ENCODE measurements at places on chromosomes 16 and 17. TPM values are rescaled to one million over a fixed set of nuclear protein-coding genes. Genes with fewer than 3 reads are reported as not detected.
A peak's percentile ranks its signal among the peaks of the same experiment; 100 is the strongest.

Gene STH
- not detected for total RNA-seq

DNA sequence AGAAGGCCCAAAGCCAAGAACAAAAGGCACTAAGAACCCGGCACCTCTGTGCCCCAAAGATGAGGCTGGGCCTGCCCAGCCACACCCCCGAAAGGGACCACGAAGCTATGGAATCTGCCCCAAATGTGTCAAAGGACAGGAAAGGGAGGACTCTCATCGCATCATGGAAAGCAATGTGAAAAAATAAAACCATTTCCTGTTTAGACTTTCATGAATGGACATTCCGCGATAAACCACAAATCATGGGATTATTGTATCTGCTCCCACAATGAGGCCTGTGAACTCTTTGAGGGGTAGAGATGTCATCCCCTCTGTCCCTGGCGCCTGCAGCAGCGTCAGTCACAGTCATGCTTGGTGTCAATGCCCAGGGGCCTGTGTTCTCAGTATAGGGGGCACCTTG, 135.0 kb downstream of the COPRS start:
- peaks cover 55% of the 10 kb centered on the region for H3K4me1 ChIP-seq
- no peak overlapping the region for H3K4me3 ChIP-seq

DNA sequence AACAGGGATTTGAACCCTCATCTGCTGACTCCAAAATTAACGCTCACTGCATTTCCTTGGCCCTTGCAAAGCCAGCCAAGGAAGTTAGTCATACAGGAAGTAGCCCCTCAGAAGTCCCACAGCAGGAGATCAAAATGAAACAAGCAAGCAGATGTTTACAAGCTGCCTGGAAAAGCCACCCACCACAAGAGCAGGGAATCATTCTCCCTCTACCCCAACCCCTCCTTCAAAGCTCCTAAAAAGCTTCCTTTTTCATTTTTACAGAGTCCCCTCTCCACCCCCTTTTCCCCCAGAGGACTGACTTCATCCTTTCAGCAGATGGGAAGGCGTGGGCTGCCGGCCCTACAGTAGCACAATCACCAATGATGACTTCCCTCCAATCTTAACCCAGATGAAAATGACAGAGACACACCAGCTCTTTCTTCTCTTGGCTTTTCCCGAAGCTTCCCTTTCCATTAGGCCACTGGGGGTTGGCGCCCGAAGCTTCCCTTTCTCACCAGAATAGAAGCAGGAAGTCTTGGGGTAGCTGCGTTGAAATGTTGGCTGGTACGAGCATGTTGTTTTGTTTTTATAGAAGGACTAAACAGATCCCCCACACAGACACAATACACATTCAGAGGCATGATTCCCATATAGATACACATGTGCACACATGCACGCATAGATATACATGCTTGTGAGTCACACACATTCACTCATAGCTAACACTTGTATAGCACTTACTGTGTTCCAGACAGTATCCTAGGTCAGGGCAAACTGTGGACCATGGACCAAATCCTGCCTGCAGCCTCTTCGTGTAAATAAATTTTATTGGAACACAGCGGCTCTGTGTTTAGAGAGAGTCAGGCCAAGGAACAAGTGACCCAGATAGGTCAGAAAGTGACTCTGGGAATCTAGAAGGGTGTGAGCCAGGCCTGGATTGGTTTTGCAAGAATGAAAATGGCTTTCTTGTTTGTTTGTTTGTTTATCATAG, 17.4 kb downstream of the ITPRIPL2 start:
- peak overlapping the region; percentile 86 for H3K27ac ChIP-seq
- H3K36me3 ChIP-seq, result no peaks in the 10 kb centered on the region
- peak; percentile 82 for DNase-seq
- no peaks in the 10 kb centered on the region for H3K27me3 ChIP-seq
- H3K4me3 ChIP-seq, result peak overlapping the region; percentile 1
- peaks cover 61% of the 10 kb centered on the region for H3K4me1 ChIP-seq

GRCh38 chr16:27670071-27670810, 120.3 kb downstream of the KATNIP start:
- no peak for DNase-seq
- 0 out of 2 replicates have a peak, but pooled peaks cover 3% of the 10 kb centered on the region for H3K36me3 ChIP-seq
- no peak overlapping the region for H3K27ac ChIP-seq
- H3K4me1 ChIP-seq, result peaks cover 4% of the 10 kb centered on the region

Gene MYH3
- total RNA-seq, result 0.66 TPM

All from SJSA1 (cell line).